ENCODE measurements at places on chromosomes 5 and 9. TPM values are rescaled to one million over a fixed set of nuclear protein-coding genes. Genes with fewer than 3 reads are reported as not detected.

DNA sequence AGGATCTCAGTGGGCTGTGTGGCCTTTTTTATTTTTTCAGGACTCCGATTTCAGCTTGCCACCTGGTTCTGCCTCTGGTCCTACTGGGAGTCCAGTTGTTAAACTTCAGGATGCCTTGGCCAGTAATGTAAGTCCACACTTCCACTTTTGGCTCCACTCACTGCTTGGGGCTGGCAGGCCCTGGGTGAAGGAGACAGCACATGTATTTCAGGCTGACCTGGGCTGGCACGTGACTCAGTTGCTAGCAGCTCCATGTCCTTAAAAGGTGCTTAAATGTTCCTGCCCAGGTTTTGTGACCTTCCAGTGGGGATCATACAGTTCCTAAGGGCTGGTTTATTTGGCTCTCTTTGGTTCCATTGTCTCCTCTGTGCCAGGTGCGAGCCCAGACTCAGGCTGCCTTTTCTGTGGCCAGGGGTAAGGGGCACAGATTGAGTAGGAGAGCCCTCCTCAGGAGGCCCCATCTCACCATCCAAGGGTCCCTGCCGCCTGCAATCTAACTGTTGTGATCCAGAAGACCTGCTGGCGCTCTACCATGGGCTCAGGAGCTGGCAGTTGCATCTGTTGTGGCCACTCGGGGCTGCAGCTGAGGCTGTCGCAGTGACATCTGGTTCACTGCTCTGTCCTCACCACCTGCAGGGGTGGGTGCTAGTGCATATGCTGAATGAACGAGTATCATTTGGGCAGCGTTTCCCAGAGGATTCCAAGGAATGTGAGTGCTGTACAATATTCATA, 19.2 kb upstream of the POMT1 start:
- no peak for DNase-seq

The ABLIM3 gene
- 14.0 TPM for polyA plus RNA-seq

- DNase-seq = no peak
Observed at GRCh38 chr5:120843390-120843980, 379.4 kb downstream of the PRR16 start.

DNA sequence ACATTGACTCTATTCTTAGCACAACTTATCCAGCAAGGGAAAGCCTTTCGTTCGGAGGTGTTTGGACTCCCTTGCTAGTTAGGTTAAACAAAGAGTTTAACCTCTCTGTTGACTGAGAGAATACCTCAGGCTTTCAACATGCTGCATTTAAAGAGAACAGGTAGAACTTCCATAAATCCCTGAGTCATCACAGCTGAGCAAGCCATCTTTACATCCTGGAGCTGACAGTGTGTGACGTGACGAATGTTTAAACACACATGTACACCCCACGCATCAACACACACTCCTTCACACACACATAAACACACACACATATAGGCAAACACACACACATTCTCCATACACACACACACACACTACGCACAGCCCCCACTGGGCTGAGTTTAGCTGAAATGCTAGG, 152.8 kb downstream of the ADAMTS12 start:
- DNase-seq = no peak

The NTNG2 gene
- polyA plus RNA-seq = 0.44 TPM

The ATOSB gene
- polyA plus RNA-seq = 41.0 TPM

The KIF3A gene
- polyA plus RNA-seq = 2.9 TPM

The PCDHGC5 gene
- 0.99 TPM for polyA plus RNA-seq

- DNase-seq = no peak
Observed at GRCh38 chr9:136206602-136207275, 1.8 kb upstream of the LHX3 start.

DNA sequence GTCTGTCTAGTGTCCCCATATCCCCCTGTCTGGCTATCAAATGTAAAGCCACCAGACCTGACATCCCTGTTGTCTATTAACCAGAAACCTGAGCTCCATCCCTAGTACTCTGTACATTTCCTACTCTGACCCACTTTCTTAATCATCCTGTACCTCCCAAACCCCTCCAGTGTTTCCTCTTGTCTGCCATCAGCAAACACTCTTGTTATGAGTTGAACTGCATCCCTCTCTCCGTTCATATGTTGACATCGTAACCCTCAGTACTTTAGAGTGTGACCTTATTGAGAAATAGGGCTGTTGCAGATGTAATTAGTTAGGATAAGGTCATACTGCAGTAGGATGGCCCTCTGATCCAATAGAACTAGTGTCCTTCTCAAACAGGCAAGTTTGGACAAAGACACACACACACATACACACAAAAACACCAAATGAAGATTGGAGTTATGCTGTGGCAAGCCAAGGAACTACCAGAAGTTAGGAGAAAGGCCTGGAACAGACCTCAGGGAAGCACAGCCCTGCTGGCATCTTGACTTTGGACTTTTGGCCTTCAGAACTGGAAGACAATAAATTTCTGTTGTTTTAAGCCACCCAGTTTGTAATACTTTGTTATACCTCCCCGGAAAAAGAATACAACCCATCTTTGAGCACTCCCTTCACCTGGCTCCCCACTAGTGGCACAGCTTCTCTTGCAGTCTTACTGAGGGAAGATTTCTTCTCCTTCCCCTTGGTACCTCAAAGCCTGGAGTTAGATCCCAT, 180.0 kb upstream of the PTGER4 start:
- no peak for DNase-seq

The ASS1 gene
- 1,223 TPM for polyA plus RNA-seq

The CTSV gene
- 0.32 TPM for polyA plus RNA-seq

- DNase-seq = peak; percentile 56
Observed at GRCh38 chr9:110440172-110440571, 102.5 kb upstream of the TXNDC8 start.

DNA sequence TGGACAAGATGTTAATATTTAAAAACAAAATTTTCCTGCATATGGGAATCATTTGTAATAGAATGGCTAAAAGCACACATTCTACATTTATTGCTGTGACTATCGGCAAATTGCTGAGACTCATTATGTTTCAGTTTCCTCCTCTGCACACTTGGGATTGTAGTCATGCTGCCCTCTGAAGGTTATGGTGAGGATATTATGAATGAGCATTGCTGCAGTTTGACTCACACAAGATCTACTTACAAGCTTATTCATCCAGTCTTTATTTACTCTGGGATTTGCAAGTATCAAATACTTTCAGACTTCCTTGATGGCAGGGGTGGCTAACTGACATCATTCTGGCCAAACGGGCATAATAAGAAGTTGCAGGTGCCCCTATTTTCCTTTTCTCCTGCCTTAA, 9.5 kb upstream of the NFIL3 start:
- peak; percentile 83 for DNase-seq

GRCh38 chr5:124806373-124807077, 60.1 kb upstream of the ZNF608 start:
- no peak for DNase-seq

DNA sequence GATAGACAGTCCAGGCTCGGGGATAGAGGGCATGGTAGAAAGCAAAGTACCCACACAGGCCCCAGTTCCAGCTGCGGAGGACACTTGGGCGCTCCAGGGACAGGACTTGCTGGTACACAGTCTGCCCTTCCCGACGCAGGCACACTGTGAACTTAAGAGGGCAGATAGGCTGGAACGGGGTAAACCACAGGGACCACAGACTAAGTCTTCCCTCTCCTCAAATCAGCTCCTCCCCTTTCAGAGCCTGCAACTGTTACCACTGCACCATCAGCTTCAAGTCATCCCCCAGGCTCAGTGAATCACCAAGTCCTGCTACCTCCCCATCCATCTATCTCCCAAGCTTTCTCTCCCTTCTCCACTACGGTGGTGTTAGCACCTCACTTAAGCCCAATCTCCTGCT, 7.3 kb downstream of the GBA2 start:
- no peak for DNase-seq

The MOB3B gene
- 0.05 TPM for polyA plus RNA-seq

- peak; percentile 92 for DNase-seq
Observed at GRCh38 chr9:26264709-26265601, 586.7 kb upstream of the TUSC1 start.

DNA sequence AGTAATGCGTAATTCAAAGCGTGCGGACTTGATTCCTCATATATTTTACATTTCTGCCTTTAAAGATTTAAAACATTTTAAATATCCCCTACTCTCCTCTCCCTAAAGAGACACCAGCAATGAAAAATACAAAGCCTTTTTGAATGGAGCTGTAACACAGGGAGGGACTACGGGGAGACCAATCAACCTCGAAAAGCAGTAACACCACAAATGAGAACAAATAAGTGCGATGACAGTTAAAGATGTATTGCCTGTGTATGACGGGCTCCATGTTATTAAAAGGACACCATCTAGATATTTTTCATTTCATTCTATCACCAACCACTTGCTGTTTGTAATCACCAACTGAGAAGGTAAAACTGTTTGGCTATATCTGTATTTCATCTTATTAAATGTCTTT, 230.3 kb upstream of the TBCA start:
- no peak for DNase-seq

- no peak for DNase-seq
Observed at GRCh38 chr5:51028394-51028793, 354.9 kb upstream of the ISL1 start.

DNA sequence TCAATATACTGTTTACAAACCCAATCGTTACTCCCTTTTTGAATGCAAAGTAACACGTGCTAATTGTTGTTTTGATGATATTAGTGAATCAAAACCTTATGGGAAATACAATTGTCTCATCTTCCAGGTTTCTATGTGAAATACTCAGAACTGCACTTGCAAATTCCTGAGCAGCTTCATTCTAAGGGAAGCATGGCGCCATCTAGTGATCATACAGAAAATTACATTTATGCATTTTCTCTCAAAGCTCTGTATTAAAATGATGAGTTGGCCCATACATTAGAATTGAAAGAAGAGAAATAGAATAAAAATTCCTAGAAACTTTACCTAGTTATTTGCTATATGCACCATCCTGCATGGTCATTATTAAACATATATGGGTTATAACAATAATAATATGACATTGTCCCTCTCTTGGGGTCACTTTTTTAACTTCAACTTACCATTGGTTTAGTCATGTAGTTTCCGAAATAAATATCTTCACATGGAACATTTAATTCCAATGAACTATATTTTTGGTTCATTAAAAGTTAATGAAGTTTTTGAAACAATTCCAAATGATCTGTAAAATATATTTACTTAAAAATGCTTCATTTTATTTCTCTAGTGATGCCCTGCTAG, 220.0 kb downstream of the PDE4D start:
- DNase-seq = no peak

- DNase-seq = no peak
Observed at GRCh38 chr5:176650354-176650884, 3.1 kb downstream of the TSPAN17 start.

The SV2C gene
- polyA plus RNA-seq = not detected

The CCDC112 gene
- 0.40 TPM for polyA plus RNA-seq

The IL9 gene
- not detected for polyA plus RNA-seq

- no peak for DNase-seq
Observed at GRCh38 chr9:128847803-128848202, 18.2 kb upstream of the SPOUT1 start.

GRCh38 chr5:32190095-32190494, 16.0 kb upstream of the GOLPH3 start:
- peak; percentile 83 for DNase-seq

The PCDHGB4 gene
- polyA plus RNA-seq = 11.8 TPM

DNA sequence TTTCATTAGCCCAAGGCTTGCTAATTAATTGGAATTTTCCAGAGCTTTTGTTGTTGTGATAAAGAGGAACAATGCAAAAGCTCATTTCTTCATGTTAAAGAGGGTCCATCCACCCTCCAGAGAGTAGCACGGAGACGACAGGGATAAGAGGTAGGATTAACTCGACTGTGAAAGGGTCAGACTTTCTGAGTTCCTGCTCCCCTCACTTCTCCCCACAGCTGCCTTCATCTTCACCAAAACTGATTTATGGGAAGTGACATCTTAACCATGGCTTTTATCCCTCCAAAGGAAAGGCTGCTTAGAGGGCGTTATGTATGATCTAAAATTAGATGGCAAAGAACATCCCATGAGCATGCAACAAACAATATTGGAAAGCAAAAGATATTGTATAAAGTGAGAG, 135.5 kb downstream of the GLIS3 start:
- no peak for DNase-seq

The MAP1B gene
- 30.9 TPM for polyA plus RNA-seq

DNA sequence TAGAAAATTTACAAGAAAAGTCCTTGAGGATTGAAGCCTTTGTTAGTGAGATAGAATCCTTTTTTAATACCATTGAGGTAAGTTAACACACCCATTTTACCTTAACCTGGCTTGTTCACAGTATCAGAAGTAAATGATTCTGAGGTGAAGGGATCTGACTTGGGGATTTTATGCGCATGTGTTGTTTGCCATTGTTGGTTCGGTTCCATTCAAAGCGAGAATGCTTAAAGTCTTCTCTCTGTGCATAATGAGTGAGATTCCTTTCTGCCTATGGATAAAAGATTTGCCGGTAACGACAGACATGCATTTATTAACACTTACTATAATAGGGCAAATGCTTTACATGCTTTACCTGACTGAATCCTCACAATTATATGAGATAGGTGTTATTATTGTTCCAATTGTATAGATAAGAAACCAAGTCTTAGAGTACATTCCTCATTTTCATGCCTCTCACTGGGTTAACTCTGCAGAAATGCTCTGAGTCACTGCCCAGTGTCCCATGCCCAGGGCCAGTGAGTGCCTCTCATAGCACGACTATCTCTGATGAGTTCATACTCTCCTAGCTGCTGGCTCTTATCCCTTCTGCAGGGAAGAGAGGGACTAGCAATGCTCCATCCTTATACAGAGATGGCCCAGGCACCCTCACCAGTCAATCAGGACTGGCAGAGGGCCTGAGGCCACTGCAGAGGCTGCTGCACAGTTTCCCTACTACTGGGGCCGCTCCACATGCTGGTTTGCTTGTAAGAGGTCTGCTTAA, 54.4 kb downstream of the CMYA5 start:
- DNase-seq = no peak

DNA sequence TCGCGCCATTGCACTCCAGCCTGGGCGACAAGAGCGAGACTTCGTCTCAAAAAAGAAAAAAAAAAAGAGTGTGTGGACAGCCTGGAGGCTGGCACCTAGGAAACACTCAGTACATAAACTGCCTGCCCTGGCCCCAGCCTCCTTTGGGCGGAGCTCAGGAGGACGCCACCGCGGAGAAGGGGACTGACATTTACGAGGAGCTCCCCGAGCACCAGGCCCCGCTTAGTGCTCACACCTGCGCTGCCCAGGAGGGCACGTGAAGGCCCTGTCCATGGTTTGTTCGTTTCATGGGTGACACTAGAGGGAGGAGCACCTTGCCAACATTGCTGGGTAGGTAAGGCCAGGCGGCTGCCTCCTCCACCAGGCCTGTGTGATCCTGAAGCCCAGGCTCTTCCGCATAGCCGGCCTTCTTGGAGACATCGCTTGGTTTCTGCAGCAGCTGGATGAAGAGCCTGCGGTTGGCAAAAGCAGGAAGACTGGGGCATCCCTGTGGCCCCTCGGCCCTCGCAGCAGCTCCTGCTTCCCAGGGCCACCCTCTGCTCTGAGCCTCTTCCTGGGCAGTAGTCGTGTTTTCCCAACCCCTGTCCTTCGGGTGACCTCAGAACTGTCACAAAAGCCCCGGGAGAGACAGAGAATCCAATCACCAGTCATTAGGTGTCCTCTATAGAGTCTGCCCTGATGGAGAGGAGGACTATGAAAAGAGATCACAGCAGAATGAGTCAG, 26.2 kb upstream of the LAMC3 start:
- DNase-seq = no peak

Measured in BJ (cell line).